ENCODE measurements at places on chromosomes 5 and 9.

DNA sequence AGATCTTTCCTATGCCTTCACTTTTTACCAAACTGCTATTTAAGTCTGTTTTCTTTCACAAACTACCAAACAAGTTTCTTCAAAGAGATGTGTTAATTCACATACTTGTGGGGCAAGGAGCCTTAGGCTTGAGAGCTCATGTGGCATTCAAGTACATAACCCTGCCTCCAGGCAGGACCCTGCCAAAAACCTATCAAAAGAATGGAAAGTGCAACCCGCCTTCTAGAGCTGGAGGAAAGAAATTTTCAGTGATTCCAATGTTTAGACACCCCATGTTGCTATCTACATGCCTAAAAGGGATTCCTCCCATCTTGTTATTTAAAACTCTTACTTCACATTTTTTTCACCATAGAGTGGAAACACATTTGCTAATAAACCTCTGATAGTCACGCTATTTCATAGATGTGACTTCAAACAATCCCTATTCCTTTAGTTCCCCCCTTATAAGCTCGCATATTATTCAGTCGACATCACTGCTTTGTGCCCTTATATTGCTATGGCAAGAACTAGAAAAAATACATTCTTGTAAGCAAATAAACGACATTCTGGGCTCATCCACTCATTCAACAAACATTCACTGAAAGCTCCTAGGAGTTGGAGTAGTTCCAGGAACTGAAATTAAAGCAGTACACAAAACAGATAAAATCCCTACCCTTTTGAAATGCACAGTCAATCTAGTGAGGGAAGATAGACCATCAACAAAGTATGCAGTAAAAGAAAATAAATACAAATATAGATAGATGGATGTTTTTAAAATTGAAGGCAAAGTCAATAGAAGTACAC is 518.1 kb downstream of the ELAVL2 start:
- DNase-seq = no peak

DNA sequence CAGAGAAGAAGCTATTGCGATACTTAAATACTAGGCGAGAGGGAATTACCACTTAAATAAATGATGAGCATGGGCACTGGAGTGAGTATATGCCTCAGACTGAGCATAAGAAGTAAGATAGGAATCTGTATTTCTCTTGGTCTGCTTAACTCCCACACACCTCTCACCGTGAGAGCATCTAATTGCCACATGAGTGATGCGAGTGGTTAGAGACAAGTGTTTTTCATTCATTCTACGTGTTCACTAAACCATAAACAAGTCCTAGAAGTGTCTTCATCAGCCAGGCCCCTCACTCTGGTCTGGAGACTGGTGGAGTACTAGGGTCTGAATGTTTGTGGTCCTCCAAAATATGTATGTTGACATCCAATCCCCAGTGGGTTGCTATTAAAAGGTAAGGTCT is 150.2 kb upstream of the SLC12A2 start:
- no peak for DNase-seq

- peak; percentile 38 for DNase-seq
These were observed 11.3 kb downstream of the MYOZ3 start for GRCh38 chr5:150672237-150672883.

GRCh38 chr9:115672477-115673316 is 480.9 kb upstream of the PAPPA start:
- no peak for DNase-seq

DNA sequence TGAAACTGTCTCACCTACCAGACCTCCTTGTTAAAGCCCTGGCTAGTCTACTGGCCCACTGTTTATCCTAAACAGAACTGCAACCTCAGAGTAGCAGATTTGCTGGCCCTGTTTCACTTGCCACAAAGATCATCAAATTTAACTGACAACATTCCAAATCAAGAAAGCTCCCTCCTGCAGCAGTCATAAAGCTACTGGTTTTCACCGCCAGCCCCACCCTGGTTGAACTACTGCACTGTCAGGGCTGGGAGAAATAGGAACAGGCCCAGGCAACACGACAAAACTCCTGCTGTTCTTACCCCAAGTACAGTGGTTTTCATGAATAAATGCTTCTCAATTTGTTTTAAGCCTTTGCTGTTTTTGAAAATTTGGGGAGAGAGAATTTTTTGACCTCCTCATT is 63.0 kb downstream of the NR6A1 start:
- no peak for DNase-seq

DNA sequence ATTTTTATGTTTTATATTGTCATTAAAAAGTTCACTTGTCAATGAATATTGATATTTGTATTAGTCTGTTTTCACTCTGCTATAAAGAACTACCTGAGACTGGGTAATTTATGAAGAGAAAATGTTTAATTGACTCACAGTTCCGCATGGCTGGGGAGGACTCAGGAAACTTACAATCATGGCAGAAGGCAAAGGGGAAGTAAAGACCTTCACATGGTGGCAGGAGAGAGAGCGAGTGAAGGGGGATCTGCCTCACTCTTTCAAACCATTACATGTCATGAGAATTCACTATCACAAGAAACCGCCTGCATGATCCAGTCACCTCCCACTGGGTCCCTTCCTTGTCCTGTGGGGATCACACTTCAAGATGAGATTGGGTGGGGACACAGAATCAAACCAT is 27.4 kb downstream of the SRD5A1 start:
- DNase-seq = no peak

DNA sequence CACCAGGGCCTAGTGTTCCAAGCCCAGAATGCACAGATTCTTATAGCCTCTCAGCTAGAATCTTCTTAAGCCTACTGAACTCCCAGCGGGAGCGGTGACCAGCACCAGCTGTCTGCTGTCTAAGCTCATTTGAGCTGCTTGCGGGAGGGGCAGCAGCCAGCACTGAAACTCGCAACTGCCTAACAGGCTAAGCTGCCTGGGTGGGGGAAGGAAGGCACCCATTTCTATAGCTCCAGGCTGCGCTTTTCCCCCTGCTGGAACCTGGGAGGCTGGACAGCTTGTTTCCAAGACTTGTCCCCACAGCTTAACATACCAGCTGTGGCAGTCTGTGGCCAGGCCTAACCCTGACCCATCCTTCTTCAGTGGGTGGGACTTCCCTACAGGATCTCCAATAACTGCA is 512.9 kb downstream of the EFNA5 start:
- no peak for DNase-seq

DNA sequence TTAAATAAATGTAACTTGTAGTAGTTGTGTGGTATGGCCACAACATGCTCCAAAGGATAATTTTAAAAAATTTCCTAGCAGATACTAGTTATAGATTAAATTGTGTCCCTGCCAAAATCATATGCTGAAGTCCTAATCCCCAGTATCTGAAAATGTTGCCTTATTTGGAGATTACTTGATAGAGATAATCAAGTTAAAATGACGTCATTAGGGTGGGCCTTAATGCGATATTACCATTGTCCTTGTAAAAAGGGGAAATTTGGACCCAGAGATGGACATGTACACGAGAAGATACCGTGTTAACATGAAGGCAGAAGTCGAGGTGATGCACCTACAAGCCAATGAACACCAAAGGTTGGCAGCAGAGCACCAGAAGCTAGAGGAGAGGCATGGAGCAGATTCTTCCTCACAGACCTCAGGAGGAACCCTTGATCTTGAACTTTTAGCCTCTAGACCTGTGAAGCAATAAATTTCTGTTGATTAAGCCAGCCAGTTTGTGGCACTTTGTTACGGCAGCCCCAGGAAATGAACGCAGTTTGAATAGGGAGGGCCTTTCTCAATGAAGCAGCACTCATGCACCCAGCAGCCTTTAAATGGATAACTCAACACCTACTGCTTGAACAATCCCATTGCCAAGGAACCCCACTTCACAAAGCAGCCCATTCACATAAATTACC is 148.9 kb downstream of the ARHGAP26 start:
- no peak for DNase-seq

- no peak for DNase-seq
These were observed 57.8 kb downstream of the C9orf153 start for GRCh38 chr9:86201474-86202337.

DNA sequence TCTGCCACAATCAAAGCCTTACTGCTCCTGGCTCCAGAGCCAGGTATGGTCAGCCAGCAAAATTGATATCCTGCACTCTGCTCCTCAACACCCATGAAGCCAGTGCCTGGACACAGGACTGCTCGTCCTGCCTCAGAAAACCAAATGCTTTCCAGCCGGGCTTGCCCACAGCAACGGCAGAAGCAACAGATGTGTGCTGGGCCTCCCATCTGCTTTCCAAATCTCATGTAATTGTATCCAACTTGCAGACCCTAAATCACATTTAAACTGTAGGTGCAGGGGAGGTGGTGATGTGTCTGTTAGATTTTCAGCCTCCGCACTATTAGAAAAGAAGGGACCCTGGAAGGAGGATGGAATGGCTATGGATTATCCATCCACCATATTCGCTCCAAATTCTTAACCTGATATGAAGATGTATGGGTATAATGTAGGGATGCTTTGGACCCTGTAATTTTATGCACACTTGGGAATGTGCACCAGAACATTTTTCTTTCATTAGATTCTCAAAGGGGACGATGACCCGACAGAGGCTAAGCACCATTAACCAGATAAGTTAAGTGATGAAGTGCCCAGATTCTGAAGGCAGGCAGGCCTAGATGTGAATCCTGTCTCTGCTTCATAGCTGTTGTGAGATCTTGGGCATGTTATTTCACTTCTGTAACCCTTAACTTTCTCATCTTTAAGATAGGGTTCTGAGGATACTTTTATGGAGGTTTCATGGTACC is 58.2 kb downstream of the EXOSC2 start:
- DNase-seq = no peak

DNA sequence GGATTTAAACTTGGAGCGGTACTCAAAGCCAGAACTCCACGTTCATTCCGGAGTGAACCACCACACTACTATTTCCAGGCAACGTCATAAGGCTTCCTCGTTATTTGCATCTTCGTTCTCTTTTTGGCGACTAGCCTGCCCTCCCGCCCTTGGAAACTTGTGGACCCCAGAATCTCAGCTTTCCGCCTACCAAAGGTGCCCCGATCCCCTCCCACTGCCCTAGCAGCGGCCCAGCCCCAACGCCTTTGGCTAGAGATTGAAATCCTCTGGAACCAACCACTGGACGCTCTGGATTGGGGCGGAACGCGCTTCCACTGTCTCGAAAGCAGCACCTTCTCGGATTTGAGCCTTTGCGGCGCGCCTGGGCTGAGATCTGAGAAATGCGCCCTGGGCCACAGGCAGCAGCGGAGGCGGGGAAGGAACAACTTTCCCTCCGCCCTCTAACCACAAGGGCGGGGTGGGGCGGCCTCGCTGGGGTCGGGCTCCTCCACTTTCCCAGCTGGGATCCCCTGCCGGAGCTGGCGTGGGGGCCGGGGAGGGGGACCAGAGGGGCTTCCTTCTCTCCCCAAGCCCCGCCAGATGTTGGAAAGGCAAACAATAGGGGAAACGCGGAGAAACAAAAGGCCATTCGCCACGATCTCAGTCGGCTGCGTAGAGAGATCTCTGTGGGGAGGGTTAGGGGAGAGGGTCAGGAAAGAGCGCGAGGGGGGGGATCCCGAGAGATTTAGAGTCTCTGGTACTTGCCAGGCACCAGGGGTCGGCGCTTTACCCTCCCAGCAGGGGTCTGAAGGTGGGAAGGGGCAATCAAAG is 1.3 kb downstream of the MOB3B start:
- DNase-seq = peak; percentile 57

DNA sequence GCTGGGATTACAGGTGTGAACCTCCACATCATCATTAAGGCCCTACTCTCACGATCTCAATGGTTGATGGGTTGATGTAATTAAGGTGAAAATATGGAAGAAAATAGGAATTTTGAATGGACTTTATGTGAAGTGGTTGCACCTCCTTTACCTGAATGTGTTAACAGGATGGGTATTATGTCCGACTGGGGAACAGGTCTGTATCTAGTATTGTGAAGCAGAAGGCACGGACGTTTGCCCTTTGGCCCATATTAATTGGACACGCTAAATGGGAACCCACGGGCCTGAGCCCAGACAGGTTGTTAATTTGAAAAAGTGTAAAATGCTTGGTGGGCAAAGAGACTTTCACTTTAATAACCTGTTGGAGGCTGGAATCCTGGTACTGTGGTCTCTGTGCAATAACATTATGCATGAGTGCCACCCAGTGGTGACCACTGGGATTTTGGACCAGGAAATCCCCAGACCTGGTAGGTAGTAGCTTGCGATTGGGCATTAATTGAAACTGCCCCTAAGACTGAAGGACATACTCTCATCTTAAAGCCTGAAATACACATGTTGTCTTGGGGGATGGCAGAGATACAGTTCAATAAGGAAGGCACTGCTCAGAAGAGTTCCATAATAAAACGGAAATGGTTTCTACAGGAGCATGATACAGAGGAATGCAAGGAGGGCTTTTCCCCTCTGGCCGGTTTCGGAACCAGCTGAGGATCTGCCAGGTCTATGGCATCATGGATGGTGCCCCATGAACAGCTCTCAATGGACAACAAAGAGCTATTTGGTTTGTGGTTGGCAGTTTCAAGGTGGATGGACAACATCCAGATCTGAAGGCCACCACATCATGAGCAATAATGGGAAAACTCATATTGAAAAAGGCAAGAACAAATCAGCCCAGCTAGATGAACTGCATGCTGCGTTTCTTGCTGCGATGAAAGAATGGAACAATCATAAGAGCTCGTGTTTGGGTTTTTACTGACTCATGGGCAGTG is 26.2 kb upstream of the BICD2 start:
- DNase-seq = peak; percentile 72

GRCh38 chr9:37769995-37770394 is 14.9 kb downstream of the EXOSC3 start:
- no peak for DNase-seq

DNA sequence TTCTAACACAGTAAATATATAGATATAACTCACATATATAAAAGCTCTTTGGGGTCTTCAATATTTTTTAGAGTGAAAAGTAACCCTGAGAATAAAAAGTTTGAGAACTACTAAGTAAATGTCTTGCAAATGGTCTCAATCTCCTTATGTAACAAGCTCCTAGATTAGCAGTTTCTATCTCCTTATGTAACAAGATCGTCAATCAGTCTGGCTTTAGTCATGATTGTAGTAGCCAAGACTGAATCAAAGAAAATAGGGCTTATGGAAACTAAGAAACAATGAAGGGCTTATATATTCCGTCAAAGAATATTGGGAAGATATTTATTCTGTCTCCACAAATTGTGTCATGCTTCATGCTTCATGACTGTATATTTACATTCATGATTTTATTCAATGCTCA is 22.4 kb upstream of the FREM1 start:
- DNase-seq = no peak

DNA sequence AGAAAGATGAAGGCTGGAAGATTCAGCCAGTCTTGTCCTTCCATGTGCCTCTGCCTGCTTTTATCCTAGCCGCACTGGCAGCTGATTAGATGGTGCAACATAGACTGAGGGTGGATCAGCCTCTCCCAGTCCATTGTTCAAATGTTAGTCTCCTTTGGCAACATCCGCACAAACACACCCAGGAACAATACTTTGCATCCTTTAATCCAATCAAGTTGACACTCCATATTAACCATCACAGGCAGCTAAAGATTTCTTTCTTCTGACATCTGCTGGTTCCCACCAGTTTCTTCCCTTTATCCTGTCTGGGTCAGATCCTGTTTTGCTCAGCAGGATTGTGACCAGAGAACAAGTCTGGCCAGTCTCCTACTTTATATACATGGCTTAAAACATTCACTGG is 276.5 kb upstream of the TYRP1 start:
- no peak for DNase-seq

Measured in frontal cortex (tissue), 4 donors.